ENCODE measurements at places on chromosomes 6 and 20. TPM values are rescaled to one million over a fixed set of nuclear protein-coding genes. Genes with fewer than 3 reads are reported as not detected.

DNA sequence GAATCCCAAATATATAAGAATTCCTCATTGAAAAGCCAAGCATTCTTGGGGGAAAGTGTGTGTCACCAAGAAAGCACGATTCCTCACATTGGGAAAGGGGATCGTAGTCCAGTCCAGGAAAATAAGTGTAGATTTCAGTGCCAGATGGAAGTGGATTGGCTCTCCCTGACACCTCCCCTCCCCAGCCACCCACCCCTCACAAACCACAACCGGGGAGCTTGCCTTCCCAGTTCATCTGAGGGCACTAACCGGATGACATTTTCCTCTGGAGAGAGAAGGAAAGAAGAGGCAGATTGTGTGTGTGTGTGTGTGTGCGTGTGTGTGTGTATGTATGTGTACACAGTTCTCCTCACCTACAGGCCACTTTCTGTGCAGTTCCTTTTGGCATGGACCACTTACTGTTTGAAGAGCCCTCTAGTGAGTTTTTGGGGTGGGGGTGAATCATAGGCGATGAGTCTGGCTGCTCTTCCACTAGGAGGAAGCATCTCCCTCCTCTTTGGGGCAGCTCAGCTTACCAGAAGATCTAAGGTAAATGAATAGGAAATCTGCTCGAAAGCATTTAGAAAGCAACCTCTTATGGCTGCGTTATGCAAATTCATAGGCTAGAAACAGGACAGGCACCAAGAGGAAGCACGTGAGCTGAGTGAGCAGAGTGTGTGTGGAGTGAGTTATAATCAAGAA, 20.8 kb downstream of the DAAM2 start:
- DNase-seq, result no peak

DNA sequence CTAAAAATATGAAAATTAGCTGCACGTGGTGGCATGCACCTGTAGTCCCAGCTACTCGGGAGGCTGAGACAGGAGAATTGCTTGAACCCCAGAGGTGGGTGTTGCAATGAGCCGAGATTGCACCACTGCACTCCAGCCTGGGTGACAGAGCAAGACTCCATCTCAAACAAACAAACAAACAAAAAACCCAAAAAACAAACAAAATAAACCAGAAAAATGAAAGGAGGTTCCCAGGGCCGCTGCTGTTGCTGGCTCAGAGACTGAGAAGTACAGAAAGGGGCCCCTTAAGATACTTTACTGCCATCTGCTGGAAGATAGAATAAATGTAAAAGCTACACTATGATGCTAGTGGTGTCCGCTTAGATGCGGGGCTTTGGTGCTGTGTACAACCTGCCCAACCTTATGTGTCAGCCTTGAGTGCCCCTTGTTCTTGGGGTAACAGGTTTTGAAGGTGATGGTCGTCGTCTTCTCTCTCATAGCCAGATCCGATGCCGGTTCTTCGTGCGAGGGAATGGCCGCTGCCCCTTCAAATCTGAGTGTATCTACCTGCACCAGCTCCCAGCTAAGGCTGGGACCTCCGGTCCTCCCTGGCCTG, 2.8 kb upstream of the FANCE start:
- DNase-seq, result peak; percentile 75

DNA sequence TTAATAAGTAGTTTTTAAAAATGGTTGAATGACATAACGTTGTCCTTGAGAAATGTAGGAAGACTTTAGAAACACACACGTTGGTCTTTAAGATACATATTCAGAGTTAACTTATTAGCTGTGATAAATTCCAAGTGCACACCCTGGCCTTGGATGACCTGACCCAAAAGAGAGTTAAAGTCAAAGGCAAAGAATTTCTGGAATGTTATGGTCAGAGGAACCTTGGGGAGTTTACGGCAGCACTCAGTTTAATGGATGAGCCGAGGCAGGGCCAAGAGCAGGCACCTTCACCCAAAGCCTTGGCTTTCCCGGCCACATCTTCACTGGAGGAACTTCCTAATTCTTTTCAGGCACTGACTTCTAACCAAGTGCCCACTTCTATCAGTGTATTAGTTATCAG, 200.5 kb downstream of the SMOC2 start:
- no peak for DNase-seq

DNA sequence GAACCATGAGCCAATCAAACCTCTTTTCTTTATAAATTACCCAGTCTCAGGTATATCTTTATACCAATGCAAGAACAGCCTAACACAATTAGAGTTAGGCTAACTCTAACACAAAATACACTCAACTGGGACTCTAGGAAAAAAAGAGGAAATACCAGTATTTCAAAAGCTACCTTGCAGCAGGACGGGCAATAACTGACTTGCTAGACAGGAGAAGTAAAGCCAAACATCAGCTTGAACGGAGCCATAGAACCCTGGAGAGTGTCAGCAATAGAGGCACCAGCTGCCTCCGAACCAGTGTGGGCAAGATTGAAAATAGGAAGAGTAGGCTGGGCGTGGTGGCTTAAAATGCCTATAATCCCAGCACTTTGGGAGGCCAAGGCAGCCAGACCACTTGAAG, 162.0 kb upstream of the SOX4 start:
- no peak for DNase-seq

DNA sequence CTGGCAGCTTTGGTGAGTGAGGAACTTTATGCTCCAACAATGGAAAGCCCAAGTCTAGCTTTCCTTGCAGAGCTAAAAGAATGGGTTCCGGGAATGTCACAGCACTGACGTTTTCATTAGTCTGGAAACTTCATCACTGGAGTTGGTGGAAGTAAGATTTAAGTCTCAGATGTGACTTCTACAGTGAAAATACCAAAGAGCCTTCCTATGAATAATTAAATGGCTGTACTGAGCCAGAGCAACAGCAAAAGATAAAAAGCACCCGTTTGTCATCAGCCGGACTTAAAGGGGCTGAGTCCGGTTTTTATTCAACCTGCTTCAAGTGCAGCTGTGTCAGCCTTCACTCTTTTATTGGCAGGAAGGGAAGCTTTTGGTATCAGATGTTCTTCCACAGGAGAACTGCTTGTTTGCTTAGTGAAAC, 46.5 kb upstream of the SHLD1 start:
- no peak for DNase-seq

DNA sequence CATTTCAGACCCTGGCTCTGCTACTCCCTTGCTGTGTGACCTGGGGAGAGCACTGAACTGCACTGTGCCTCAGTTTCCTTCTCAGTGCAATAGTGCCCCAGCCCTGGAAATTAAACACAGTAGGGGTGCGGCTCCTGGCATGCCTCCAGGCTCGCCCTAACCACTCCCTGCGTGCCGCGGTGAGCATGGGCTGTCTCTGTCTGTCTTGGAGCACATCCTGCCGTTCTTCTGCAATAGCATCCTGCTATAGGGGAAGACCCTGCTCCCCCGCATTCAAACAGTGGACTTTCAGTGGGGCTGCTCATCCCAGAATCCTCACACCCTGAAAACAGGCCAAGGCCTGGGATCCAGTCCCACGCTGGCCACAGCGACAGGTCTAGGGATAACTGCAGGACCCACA, 129.5 kb downstream of the FOXC1 start:
- no peak for DNase-seq

Gene LZTS3
- total RNA-seq, result 7.7 TPM

GRCh38 chr6:147651249-147652063, 143.0 kb downstream of the SAMD5 start:
- no peak for DNase-seq

GRCh38 chr6:75203721-75204120, 2.1 kb downstream of the COL12A1 start:
- DNase-seq, result no peak

- peak; percentile 76 for DNase-seq
Measured at GRCh38 chr20:44733341-44734069, 12.2 kb upstream of the KCNK15 start.

DNA sequence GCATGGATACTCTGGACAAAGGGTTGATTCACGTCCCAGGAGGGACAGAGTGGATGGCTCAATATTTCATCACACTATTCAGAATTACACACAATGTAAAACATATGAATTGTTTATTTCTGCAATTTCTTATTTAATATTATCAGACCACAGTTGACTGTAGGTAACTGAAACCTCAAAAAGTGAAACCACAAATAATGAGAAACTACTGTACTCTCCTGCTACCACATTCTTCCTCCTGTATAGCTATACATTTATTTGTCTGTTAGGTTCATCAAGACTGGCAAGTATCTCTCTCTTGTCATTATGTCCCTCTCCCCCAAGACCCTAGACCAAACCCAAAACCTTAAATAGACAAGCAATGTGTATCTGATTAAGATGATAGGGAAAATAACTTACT, 60.0 kb downstream of the SYCP2 start:
- no peak for DNase-seq

GRCh38 chr6:137894779-137895385, 27.8 kb downstream of the TNFAIP3 start:
- no peak for DNase-seq

Gene PRSS16
- 0.22 TPM for total RNA-seq

DNA sequence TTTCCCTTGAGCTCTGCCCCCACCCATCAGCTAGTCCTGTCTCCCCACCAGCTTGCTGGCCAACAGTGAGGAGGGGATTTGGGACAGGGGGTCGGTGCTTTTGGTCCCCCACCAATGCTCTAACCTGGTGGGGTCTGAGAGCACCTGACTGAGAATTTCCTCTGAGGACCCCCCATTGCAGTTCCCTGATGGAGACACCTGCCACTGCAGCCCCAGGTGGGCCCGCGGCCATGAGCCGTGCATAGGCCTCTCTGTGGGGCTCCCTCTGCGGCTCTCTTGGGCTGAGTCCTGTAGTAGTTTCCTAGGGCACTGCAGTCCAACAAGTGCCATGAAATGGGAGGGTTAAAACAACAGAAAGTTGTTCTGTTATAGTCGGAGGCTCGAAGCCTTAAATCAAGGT, 172.2 kb upstream of the SNX9 start:
- DNase-seq, result no peak

DNA sequence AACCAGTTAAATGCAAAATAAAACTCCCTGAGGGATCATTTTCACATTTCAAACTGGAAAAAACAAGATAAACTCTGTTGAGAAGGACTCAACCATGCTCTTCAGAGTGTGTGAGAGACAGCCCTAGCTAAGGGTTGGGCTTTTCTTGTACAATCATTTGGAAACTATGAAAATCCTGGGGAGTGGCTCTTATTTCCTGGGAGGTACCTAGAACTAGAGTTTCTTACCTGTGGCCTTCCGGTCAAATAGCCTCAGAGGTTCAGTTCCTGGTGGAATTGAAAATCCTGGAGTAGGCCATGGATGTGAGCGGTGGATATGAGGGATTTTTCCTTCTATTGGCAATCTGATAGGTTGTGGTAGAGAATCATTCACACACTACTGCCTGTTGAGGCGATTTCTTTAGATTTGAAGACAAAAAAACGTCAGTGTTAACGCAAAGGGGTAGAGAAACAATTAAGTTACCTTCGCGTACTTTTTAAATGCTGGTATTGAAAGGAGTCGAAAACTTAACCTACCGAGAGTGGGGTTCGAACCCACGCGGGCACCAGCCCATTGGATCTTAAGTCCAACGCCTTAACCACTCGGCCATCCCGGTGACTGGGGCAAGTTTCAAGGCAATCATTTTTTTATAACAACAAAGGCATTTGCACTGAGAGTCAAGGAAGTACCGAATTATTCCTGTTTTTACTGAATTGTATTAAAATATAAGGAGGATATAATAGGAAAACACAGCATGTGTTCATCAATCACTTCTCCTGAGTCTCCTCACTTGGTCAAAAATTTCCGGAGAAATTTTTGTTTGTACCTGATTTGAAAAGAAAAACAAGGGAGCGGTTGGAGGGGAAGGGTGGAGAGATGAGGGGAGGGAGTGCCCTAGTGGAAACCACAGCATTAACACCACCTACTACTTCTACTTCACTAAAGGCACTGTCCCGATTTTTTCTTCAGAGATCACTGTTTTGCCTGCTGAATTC, 191.3 kb downstream of the OR2B2 start:
- peak; percentile 8 for DNase-seq

DNA sequence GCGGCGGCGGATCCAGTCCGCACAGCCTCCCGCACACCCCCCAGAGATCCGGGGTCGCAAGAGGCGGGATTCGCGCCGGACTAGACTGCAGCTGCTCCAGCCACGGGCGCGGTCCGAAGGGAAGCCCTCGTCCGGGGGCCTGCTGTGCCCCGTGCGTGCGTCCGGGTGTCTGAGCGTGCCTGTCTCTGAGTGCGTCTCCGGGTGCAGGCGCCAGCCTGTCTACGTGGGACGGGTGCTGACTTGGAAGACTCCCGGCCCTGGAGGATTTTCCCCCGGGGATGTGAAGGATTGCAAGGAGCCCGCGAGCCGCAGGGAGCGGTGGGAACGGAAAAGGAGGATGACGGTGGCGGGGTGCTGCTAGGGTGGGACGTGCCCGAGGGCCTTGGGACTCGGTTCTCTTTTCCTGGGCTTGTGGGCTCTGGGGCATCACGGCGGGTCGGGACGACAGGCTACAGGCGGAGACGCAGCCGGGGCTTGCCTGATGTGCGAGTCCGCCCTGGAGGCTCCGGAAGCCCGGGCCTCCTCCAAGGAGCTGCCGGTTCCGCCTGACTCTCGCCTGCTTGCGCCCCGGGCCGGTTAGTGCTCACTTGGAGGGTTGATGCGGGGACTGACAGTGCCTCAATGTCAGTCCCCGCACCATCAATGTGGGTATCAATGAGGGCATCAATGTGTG, 5.7 kb downstream of the MAFB start:
- no peak for DNase-seq

DNA sequence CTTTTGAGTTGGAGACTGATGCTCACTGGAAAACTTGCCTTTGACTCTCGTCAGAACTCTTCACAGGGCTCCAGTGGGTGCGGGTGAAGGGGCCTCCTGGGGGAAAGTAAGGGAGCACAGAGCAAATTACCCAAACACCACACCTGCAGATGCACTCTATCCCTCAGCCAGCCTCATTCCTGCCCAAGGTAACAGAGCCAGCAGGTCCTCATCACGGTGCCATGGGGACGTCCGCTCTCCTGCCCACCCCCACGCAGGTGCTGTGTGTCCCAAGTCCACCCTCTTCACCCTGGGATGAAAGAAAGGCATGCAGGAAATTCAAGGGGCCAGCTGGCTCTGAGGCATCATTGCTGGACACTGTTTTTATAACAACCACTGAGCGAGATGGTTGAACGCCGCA, 269.0 kb downstream of the SMOC2 start:
- no peak for DNase-seq

DNA sequence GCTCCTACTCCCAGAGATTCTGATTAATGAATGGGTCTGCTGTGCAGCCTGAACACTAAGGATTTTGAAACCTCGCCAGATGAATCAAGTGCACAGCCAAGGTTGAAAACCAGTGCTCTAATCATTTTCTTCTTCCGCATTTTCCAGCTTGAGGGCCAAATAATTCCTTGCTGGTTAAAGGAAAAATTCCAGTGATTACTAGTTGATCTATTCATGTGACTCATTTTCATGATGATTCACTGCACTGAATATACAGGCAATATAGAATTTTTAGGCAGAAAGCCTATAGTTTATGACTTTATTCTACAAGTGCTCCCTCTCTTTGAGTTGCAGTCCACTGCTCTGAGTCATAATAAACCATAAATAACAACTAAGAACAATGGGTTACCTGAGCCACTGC, 80.6 kb upstream of the PROKR2 start:
- no peak for DNase-seq

Gene LRFN2
- not detected for total RNA-seq

GRCh38 chr6:134609716-134610261, 291.9 kb upstream of the SGK1 start:
- DNase-seq, result no peak

Gene SLC16A10
- 0.20 TPM for total RNA-seq

Measured in lung microvascular endothelial cell (primary cell).